ENCODE measurements at places on chromosomes 4 and X.
A peak's percentile ranks its signal among the peaks of the same experiment; 100 is the strongest.

- DNase-seq, result no peak
Observed at GRCh38 chr4:140229881-140230280, 75.9 kb upstream of the MAML3 start.

DNA sequence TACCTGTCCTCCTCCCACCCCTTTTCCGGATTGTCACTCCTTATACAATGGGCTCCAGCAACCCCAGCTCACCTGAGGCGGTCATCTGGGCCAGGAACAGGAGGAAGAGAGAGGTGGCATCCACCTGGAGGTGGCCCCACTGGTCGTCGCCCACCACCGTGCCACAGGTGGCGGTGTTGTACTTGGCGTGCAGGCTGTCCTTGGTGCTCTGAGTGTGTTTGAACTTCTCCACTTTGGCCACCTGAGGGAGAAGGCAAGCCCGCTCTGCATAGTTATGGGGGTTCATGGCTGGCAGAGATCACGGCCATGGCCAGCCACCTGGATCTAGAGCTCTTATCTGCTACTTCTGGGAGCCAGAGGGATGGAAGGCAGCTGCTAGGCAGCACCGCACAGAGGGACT lies 32.9 kb downstream of the PHKA2 start:
- no peak for DNase-seq

DNA sequence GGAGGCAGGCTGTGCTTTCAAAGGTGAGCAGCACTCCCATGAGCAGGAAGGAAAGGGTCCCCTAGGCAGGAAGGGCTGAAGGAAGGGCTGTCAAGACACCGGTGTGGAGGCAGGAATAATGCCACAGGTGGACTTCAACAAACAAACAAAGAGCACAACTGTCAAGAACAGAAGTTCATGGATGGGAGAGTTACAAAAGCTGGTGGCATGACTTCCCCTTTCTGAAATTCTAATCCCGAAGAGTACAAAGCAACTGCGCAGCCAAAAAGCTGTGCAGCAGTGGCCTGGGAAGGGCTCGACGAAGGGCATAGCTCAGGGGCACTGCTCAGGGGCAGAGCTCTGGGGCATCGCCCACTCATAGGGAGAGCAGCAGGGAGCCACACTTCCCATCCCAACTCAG lies 582.3 kb upstream of the DIPK2B start:
- no peak for DNase-seq

DNA sequence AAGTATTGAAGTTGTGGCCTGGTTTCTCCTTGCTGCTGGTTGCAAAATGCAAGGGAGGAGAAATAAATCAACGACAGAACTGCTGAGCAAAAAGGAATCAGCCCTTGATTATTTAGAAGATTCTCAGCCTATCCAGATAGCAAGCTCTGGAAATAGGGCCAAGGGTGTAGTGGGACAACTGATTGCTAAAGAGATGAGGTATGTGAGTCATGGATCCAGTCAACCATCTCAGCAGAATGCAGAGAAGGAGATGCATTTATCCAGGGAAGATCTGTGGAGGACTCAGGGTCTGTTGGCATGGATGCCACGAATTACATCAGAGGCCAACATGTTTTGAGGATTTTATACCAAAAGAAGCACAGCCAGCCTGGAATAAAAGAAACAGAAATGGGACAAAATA lies 36.7 kb downstream of the FOXR2 start:
- DNase-seq, result no peak

DNA sequence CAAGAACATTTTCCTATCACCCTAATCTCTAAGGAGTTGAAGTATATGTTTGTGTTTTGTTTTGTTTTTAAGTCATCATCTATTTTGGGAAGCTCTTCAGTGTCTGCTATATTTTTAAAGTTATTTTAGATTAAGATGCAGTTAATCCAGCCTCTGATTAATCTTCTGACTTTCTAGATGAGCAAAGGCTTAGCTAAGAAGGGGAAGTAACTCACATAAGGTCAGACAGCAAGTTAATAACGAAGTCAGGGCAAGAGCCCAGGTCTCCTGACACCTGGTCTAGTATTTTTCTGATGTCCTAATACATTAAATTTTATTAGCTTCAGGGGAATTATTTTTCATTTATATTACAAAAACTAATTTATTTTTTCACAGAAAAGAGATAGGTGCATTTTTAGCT lies 168.5 kb downstream of the SOWAHB start:
- DNase-seq, result no peak

GRCh38 chrX:10021461-10022272 lies 54.5 kb downstream of the CLDN34 start:
- DNase-seq, result no peak

- no peak for DNase-seq
Observed at GRCh38 chr4:188444500-188444899, 305.3 kb downstream of the TRIML1 start.

DNA sequence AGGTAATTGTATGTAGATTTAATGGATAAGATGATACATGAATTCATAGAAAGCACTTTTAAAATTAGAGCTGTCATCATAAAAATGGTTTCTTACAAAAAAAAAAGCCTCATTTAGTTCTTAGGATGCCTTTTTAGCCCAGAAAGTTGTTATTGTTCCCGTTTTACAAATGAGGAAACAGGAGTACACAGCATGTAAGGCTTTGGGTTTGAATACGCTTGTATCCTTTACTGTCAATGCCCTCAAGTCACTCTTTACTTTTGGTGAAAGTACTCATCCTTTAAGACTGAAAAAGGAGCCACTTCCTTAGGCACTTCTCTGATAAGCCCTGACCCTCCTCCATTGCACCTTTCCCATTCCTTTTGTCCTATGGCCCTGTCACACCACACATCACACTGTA lies 4.9 kb downstream of the EREG start:
- no peak for DNase-seq

GRCh38 chrX:2342874-2343273 lies 157.9 kb downstream of the DHRSX start:
- DNase-seq, result no peak

GRCh38 chrX:118865231-118865630 lies 41.6 kb downstream of the ZCCHC12 start:
- DNase-seq, result no peak

- no peak for DNase-seq
Observed at GRCh38 chrX:102558607-102559006, 40.7 kb upstream of the ARMCX5 start.

DNA sequence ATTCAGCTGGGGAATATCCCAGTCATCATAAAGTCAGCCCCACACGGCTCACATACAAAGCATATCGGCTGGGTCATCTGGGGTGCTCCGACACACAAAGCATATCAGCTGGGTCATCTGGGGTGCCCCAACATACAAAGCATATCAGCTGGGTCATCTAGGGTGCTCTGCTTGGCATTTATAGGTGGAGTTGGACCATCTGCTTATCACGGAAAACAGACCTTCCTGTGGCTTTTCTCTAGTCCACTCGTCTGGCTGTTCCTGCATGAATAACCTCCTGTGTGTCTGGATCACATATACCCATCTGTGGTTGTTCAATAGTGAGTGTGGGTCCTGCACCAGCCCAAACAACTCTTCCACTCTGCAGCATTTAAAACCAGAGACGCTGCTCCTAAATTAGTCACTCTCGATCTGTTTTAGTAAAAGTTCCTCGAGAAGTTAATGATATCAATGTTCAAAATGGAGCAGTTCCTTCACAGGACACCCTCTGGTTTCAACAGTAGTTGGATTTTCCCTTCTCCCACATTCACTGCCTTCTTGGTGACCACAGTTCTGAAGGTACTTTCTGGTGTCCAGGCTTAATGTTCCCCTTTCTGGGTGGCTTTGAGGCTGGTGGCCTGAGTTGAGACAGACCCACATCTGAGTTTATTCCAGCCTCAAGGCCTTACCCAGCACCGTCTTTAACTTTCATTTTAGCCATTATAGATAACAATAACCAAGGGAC lies 70.0 kb upstream of the FRG1 start:
- DNase-seq, result no peak

GRCh38 chrX:80306007-80306406 lies 114.2 kb upstream of the TENT5D start:
- no peak for DNase-seq

GRCh38 chrX:133794126-133794525 lies 191.3 kb downstream of the GPC3 start:
- no peak for DNase-seq

GRCh38 chr4:138063581-138063980 lies 178.6 kb downstream of the SLC7A11 start:
- DNase-seq, result no peak

- peak; percentile 35 for DNase-seq
Observed at GRCh38 chr4:38791010-38791409, 8.2 kb upstream of the TLR10 start.

GRCh38 chrX:153446950-153447580 lies 1.2 kb upstream of the TREX2 start:
- DNase-seq, result no peak

DNA sequence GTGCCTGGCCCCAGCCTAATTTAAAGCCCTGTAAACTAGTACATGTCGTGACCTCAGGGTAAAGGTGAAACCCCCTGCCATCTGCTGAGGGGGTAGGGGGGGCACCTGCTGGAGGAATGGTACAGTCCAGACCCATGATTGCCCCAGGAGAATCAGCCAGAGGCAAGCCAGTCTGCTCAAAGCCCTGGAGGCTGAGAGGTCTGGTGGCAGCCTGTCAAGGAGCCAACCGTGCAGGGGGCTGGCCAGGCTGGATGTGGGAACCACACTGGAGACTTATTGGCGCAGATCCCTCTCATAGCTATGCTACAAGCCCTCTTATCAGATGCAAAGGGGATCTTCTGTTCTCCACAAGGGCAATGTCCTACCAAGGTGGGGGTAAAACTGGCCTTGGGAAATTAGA lies 31.4 kb upstream of the PJA1 start:
- DNase-seq, result no peak

- DNase-seq, result peak; percentile 15
Observed at GRCh38 chr4:71558248-71558647, 219.4 kb downstream of the SLC4A4 start.

GRCh38 chr4:52588771-52589591 lies 70.1 kb downstream of the USP46 start:
- no peak for DNase-seq

All from GM12865 (cell line).